ENCODE measurements at places on chromosomes 4 and X.

DNA sequence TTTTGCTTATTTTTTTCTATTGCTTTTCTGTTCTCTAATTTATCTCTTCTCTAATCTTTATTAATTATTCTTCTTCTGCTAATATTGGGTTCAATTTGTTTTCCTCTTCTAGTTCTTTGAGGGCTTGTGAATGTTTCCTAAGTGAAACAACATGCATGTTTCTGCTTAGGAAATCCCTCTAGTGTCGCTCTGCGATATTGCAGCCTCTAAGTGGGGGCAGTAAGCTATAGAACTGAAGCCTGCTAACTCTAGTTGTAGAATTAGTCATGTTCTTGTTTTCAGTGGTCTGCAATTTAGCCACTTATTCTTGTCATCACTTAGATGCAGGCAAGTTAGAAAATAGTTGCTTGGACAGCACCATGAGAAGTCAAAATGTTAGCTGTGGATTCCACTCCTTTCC, 222.6 kb downstream of the SPIN4 start:
- DNase-seq = no peak

GRCh38 chrX:1034717-1035116, 177.7 kb downstream of the CRLF2 start:
- no peak for DNase-seq

- DNase-seq = no peak
Observed at GRCh38 chr4:113106108-113106507, 56.7 kb downstream of the ANK2 start.

DNA sequence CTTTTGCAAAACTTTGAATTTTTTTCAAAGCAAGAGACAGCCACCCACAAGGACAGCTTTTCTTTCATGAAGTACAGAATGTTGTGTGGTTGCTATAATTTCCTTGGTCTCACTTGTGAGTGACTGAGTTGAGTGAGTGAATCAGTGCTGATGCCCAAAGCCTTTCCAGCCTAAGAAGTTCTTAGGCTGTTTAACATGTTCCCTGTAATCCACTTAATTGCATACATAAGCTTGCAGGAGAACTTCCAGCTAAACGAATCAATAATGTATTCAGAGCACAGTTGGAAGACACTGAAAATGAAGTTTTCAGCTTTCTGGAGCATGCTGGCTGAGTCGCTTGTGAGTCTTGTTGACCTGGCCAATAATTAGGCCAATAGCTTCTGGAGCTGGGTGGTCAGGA, 42.0 kb upstream of the GK2 start:
- no peak for DNase-seq

DNA sequence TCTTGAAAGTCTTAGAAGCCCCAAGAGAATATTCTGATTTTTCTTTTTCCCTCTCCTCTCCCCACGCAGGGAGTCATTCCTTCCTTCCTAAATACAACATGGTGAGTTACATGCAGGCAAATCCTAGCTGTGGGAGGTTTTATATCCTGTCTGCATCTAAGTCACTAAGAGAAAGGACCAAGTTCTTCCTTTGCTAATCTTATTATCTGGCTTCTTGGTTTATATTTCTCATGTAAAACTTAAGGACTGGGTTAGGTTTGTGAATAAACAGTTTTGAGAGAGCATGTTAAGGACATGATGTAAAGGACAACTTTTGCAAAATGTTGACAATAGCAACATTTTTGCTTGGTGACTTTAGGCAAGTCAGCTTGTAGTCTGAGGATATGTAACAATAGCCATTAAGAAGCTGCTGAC, 5.1 kb upstream of the CXCL9 start:
- no peak for DNase-seq
